Endodermal cell (in vitro differentiated cells): ENCODE measurements at places on chromosomes 11 and 22. TPM values are rescaled to one million over a fixed set of nuclear protein-coding genes. Genes with fewer than 3 reads are reported as not detected.

DNA sequence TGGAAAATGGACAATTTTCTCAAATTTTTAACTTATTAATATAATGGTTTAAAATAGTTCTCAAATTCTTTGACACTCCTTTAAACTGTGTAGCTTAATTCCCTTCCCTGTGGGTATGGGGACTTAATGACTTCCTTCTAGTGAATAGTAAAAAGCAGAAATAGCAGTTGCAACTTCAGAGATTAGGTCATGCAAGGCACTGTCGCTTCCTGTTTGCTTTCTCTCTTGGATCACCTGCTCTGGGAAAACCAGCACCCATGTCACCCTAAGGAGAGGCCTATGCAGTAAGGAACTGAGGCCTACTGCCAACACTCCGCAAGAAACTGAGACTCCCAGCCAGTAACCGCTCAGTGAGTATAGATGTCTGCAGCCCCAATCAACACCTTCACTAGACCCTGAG is 5.5 kb upstream of the PANX3 start:
- no peak for DNase-seq

MOV10L1 gene
- total RNA-seq, result not detected in 3 replicates

MEI1 gene
- 1.1 and 1.5 TPM in 2 replicates for total RNA-seq

DNA sequence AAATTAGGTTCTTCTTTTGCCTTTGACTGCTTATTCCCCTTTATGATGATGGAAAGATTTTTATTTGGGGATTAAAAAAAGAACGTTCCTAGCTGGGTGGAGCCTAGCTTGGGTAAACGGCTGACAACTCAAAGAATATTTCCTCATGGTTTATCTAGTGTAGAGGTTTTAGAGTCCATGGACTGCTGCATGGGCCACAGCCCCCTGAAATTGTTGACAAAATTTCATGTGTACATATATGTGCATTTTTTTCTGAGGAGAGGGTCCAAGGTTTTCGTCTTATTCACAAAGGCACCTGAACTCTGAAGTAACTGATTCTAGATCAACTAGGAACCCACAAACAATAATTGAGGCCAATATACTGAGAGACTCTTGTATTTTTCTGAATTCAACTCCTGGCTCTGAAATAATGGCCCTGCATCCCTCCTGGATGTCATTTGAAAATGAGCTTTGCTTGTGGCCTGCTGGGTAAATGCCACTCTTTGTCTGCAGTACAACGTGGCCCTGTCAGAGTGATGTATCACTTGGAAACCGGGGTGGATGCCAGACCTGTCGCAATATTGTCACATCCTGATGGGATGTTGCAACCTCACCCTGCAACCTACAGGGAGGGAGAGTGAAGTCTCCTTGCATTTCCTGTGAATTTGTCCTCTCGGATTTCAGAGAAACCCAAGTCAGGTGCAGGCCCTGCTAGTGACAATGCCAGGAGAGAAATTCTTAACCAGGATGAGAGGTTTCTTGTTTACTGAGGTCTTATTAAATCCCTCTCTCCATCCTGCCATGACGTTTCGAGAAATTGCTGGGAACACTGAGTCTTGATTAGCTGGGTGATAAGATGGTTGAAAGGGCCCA is 33.8 kb downstream of the EHF start:
- peak; percentile 67 for DNase-seq

KRTAP5-1 gene
- not detected in 2 replicates for total RNA-seq

GRCh38 chr11:13277768-13278608 is at the start of gene BMAL1:
BMAL1 (plus strand) TSS chr11:13277790; CDS start chr11:13354309, 76,519 bp downstream.
- peak; percentile 77 for DNase-seq

DNA sequence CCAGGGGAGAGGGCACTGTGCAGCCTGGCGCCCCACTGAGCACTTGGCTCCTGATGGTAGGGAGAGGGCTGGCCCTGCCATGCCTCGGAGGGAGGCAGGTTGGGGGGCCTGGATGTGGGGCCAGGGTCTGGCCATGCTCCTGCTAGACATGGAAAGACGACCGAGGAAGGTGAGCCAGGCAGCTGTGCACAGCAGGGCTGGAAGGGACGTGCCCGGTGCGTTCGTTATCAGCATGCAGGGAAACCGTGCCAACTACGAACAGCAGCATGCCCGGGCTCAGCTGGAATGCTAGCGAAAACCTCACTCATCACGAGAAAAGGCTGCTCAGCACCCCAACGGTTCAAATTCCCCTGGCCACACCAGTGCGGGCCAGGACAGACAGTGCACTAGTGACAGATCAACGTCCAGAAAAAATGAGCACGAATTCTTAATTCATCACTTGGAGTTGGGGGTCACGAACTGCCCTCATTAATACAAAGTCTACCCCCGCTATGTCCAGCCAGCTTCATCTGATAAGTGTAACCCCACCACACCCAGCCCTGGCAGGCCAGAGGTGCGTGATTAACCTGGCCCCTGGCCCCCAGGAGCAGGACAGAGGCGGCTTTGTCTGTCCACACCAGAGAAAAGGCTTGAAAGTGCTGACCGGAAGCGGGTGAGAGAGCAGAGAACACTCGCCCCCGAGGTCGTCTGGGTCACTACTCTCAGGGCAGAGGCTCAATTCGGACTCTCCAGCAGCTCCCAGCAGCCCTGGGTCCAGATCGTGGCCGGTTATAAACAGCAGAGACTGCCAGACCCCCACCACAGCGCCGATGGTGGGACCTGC is 84.2 kb downstream of the CELSR1 start:
- no peak for DNase-seq

OR10A2 gene
- total RNA-seq, result not detected in 3 replicates

BIRC3 gene
- total RNA-seq, result 0.04 and 0.09 TPM in 2 replicates

DNA sequence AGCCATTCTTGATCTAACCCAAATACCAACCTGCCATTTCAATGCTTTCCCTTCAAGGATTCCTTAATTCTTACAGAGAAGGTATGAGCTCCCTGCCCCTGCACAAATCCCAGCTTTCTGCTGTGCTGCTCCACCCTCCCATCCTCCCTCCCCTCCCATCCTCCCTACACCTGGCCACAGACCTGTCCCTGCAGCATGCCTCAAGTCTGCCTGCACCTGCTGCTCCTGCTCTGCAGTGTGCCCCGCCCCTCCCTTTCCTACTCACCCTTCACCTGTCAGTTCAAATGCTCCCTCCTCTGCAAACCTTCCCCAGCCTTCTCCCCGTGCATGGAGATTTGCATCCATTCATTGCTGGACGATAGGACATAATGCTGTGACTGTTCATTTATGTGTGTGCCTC is 139.9 kb upstream of the NARS2 start:
- no peak for DNase-seq

DNA sequence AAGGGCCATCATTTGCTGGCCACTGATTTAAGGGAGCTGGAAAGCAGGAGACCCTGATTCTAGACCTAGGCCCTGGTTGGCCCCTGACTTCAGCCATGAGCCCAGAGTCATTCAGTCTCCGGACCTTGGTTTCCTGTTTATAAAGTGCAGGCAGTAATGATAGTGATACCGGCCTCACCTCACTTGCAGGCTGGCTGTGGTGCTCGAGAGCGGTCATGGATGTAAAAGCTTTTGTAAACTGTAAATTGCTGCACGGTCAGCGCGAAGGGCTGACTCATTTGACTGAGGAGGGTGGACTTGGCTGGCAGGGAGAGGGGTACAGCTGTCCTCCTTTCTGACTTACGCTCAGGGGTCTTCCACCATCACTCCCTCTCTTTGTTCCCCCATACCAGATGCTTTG is 37.4 kb downstream of the FBLN1 start:
- no peak for DNase-seq

KCNJ1 gene
- total RNA-seq, result 0.14 to 0.23 TPM in 2 of 3 replicates, not detected in the other

GRCh38 chr11:43440486-43440885 is 81.8 kb downstream of the TTC17 start:
- no peak for DNase-seq

GRCh38 chr11:89437317-89437716 is 53.9 kb downstream of the NOX4 start:
- DNase-seq, result peak; percentile 55

PLAAT4 gene
- 0.58 to 0.76 TPM in 2 of 3 replicates, not detected in the other for total RNA-seq
